ENCODE measurements at places on chromosomes 2 and 18.
A peak's percentile ranks its signal among the peaks of the same experiment; 100 is the strongest.

GRCh38 chr2:119674711-119675500, 4.1 kb upstream of the TMEM177 start:
- no peak for DNase-seq

DNA sequence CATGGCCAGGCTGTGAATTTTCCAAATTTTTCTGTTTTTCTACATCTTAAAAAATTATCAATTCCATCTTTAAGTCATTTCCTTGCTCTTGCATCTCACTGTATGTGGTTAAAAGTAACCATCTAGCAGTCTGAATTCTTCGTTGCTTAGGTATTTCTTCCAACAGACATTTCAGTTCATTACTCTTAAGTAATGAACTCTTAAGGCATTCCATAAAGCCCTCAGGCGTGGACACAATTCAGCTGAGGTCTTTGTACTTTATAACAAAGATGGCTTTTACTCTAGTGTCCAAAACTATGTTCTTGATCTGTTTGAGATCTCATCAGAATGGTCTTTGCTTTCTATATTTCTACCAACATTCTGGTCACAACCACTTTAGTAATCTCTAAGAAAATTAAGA, 253.9 kb upstream of the GCFC2 start:
- DNase-seq: no peak

- no peak for DNase-seq
Measured at GRCh38 chr2:153464395-153464794, 14.2 kb downstream of the RPRM start.

DNA sequence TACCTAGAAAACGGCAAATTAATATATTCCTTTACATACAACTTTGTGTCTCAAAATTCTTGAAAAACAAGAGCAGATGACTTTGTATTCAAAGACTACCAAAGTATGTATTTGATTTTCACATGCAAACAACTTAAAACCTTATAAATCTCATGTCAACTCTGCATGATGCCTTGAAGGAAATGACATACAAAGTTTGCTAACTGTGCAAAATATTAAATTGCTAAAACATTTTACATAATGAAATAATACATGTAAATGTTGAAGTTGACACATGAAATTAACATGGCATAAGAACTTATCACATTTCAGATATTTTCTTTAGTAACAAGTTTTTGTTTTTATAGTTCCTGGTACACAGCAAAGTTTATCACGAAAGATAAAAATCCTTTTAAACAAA, 20.8 kb upstream of the C2orf42 start:
- no peak for DNase-seq

DNA sequence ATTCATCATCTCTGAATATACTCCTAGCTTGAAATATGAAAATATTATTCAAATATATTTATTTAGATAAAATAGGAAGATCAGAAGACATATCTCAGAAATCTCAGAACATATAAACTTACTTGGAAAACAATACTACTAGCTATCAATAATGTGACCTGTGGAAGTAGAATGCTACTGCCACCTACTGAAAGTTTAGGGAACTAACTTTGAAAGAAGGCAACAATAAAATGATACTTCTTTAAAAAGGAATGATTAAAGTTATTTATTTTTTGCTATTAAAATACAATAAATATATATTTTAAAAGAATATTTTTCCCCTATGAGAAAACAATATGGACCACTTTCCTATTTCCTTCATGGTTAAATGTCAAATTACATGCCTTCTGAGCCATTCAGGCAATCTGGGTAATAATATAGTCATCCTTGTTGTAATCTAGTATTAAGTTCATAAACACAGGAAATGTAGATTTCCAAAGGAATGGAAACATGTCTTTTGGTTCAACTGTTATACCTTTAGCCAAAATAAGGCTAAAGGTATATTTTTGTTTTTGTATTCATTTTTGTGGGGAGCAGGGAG, 26.0 kb downstream of the ACADL start:
- no peak for DNase-seq

DNA sequence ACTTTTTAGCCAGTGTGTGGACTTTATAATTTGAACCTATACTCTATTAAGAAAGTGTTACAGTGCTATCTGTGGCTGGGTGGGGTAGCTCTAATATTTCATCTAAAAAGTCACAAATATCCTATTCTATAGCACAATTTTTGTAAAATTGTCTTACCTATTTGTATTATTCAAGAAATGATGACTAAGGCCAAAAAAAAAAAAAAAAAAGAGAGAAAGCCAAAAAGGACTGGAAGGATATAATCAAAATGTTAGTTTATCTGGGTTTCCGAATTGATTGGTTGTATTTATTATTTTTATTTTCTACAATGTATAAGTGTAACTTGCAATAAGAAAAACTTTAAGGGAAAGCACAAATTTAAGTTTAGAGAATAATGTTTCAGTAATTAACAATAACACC, 5.5 kb downstream of the ARL6IP6 start:
- DNase-seq: no peak

DNA sequence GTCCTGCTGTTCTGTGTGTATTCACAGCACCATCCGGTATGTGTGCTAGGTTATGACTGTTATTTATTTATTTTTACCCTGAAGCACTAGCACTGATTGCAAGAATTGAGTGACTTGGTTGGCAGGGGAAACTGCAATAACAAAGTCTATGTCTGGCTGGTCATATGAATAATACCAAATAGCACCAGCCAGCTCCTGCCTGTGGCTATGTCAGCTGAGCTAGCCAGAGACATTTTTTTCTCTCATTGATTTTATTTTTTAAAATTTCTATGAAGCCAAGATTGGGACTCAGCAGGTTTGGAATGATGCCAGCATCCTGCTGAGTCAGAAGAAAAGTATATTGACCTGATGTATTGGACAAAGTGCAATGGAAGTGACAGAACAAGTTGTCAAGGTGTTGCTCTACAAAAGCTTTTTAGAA, 188.5 kb upstream of the CDH2 start:
- no peak for DNase-seq

DNA sequence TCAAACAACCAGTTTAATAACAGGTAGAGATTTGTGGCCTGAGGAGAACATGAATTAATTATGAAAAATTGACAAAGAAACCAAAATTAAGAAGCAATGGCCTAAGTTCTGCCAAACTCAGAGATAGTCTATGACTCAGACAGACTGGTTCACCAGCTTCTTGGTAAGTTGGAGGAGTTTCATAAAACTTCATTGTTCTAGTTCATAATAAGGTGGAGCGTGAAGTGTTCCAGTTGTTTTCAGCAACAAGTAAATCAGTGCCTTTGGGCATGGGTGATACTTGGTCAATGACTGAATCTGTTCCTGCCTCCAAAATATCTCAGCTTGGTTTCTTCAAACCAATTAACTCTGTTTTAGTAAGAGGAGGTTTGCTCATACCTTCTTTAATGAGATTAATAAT, 40.0 kb downstream of the SLC40A1 start:
- no peak for DNase-seq

DNA sequence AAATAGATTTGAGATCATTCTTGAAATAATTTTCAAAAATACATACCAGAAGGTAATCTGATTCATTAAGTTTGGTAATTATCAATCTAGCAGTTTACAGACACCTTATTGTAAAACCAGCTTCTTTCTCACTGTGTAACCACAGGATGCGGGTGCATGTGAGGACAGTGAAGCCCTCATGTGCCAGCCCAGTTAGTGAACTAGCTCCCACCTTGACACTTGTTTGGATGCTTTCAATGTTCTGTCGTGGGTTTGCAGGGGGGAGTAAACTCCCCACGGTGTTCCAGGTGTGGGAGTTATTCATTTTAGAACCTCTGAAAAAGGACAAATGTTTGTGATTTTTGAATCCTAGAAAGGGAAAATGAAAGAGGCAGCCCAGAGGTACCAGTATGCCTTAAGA, 59.0 kb downstream of the WDSUB1 start:
- no peak for DNase-seq

DNA sequence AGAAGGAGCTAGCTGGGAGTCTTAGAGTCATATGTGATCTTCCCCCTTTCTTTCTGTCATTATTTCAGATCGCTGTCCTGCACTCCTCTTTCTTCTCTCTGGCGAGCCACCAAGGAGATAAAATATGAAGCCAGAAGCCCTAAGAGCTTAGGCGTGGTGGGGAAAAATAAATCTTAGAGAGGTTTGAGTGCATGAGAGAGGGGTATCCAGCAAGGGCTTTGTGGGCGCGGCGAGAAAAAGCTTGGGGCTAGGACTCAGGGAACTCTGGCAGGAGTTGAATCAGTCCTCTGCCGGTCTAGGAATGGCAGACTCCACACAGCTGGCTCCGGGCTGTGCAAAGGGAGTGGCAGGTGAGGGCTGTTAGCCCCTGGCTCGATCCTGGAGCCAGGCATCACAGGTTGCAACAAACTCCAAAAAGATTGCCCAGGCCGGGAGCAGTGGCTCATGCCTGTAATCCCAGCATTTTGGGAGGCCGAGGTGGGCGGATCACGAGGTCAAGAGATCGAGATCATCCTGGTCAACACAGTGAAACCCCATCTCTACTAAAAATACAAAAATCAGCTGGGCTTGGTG, 20.1 kb upstream of the IGFBP5 start:
- DNase-seq: no peak

GRCh38 chr2:99448556-99448955, 41.3 kb downstream of the REV1 start:
- DNase-seq: no peak

GRCh38 chr2:172427256-172427989, at the start of gene ITGA6:
TSS of gene ITGA6 (plus strand) at chr2:172427586.
- DNase-seq: peak; percentile 82

GRCh38 chr2:73987948-73988700, 3.4 kb downstream of the TET3 start:
- no peak for DNase-seq
